Central memory CD4-positive, alpha-beta T cell (primary cell): ENCODE measurements at places on chromosomes 6 and 20.
A peak's percentile ranks its signal among the peaks of the same experiment; 100 is the strongest.

DNA sequence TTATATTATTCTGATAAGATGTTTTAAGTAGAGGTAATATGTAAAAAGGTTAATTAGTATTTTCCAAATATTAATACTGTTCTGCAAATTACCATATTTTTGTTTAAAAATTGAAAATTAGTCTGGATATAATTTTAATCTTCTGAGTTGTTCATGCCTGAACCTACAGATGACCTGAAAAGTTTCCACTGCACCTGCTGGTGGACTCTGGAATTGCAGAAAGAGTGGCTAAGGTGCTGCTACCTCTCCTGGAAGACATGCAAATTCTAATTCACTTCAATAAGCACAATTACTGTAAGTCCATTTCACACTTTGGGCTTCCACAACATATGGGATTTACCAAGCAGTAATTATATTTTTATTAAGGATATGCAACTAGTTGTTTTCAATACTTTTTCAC, 77.7 kb upstream of the OLIG3 start:
- peak; percentile 38 for DNase-seq

GRCh38 chr6:34904990-34905613, 16.0 kb downstream of the ANKS1A start:
- no peak for DNase-seq

- DNase-seq = no peak
Measured at GRCh38 chr6:108797951-108798669, 50.1 kb upstream of the ARMC2 start.

DNA sequence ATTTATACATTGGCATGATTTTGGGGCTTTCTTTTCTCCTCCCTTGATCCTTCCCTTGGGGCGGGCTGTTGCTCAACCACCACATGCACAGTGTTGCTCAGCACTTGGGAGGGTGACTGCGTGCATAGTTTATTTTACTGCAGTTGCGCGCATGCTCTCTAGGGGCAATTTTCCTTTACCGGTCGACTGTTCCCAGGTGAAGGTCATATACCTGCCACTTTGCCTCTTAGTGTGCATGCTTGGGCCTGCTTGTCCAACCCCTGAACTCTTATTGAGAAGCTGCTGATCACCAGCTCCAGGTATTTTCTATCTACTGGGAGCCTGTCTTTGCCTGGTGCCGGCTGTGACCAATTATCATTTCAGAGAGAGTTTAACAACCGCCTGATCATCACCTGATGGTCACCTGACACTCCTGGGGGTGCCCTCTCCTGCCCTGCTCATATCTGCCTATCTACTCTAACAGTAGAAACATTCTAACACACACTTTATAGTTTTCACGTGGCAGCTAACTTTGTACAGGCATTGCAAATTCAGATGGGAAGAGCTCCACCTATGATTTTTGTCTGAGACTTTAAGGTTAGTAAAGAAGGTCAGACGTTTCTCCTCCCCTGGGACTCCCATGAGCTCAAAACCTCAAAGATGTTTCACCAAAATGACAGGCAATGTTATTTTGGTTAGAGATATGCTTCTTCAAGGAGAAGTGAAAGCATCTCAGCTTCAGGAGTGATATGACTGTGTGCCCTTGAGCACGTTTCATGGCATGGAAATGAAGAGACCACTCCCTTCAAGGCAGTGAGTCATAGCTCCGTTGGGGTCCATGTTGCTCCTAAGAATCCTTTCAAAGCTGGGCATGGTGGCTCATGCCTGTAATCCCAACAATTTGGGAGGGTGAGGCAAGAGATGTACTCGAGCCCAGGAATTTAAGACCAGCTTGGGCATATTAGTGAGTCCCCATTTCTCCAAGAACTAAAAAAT, 227.5 kb upstream of the MYLIP start:
- DNase-seq = no peak

DNA sequence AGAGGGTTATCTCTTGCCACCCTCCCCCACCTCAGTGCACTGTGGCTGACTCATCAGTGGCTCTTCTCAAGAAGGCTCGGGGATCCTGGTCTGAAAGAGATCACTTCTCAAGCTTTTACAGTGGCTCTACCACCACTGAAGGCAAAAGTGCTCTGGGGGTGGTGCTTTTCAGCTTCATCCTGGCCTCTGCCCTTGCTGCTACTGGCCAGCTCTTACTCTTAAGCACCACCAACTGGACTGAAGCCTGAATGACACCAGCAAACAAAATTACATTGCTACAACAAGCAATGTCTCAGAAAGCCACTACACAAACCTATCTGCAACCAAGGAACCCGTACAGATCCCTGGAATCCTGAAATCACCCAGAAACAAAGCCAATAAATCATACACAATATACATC, 402.1 kb downstream of the EPHA7 start:
- DNase-seq = no peak

- DNase-seq = no peak
Measured at GRCh38 chr20:63180569-63181185, 35.3 kb downstream of the YTHDF1 start.

GRCh38 chr6:31351033-31351380, 6.0 kb downstream of the HLA-B start:
- no peak for DNase-seq

GRCh38 chr20:43102394-43102793, 87.3 kb downstream of the PTPRT start:
- DNase-seq = no peak

DNA sequence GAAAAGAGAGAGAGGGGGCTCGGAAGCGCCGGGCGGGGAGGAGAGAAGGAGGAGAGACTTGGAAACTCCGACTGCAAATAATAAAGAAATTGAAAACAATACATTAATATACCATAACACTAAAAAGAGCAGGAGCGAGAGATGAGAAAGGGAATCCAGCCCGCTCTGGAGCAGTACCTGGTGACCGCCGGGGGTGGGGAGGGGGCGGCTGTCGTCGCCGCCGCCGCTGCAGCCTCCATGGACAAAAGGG, 338 bp downstream of the E2F3 start:
- no peak for DNase-seq
